ENCODE measurements at places on chromosomes 1 and 21.

- DNase-seq, result peak; percentile 80
These were observed 28.5 kb downstream of the ECE1 start for GRCh38 chr1:21261551-21262292.

DNA sequence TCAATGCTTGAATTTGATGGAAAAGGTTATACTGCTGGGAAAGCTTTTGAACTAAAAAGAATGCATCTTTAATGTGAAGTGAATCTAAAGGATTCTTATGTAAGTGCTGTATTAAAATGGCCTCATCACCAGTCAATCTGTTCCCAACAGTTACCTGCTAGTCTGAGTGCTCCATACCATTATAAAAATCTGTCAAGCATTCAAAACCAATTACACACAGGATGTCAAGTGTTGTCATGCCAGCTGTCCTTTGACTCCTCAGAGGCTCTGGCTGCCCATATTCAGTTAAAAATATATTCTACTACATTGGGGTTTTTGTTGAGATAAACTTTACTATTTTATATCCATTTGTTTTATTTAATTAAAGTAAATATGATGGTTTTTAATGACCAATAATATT, 1587.7 kb downstream of the AMY1C start:
- DNase-seq, result no peak

DNA sequence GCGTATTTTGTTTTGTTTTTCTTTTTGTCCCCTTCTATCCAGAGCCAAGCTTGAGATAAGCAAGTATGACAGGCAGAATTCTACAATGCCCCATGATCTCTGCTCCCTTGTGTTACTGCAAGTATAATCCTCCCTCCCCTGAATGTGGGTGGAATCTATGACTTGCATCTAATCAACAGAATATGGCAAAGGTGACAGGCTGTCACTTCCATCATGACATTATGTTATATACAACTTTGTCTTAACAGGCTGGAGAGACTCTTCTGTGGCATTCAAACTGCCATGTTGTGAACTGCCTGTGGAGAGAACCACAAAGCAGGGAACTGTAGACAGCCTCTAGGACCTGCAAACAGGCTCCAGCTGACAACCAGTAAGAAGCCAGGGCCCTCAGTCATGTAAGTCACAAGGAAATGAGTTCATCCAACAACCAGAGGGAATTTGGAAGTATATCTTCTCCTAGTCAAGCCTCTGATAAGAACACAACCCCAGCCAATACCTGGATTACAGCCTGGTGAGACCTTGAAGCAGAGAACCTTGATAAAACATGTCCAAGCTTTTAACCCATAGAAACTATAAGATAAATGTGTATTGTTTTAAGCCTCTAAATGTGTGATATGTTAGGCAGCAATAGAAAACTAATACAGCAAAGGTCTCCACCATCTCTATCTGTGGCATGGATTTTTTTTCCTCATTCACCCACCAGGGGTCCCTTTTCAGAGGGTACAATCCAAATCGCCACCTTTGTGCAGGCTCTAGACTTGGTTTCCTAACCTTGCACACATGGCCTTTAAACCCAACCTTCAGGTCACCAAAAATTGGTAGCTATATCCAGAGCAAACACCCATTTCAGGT, 5.7 kb upstream of the C1orf162 start:
- no peak for DNase-seq

DNA sequence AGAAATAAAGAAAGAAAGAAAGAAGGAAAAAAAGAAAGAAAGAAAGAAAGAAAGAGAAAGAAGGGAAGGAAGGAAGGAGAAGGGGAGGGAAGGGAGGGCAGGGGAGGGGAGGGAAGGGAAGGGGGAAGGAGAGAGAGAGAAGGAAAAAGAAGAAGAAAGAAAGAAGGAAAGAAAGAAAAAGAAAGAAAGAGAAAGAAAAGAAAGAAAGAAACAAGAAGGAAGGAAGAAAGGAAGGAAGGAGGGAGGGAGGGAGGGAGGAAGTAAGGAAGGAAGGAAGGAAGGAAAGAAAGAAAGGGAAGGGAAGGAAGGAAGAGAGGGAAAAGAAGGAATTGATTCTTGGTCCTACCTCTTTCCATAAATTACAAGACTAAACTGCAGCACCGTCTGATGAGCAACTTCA, 186.1 kb downstream of the URB2 start:
- no peak for DNase-seq

Measured in RWPE1 (cell line).